AG04450 (cell line): ENCODE measurements at places on chromosomes 11 and 22.

- DNase-seq = no peak
Measured at GRCh38 chr11:102361086-102362031, 14.3 kb downstream of the BIRC2 start.

DNA sequence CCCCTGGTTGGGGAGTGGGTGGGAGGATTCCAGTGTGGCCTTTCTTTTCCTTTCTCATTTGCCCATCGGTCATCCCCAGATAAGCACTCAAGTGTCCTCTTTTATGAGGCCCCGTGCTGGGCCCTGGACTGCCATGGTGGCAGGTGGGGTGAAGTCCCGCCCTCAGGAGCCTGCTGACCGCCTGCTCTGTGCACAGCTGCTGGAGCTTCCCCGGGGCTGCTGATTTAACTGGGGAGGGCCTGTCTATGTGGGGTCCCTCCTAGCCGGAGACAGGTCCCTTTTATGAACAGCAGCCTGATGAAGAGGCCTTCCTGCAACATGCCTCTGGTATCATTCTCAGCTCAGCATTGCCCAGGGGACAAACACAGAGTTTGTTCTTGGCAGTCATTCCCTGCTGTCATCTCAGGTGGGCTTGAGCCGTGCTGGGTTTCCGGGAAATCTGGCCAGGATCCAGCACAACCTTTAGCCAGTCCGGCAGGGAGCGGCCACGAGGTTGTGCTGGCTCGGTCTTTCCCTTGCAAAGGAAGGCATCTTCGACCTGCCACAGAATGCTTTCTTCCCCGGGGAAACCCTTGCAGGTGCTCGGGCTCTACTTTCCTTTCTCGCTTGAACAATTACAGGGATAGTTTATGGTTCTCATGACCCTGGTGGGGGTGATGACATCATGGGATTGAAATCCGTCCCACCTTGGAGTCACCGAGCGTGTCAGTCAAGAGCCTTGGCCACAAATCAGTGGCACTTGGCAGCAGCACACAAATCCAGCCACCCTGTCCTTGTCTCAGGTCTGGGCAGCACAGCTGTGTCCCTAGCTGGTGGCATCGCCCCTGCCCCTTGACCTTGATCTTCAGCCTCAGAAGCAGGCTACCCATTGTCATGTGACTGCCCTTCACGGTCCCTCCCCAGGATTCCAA lies 20.1 kb downstream of the ST14 start:
- DNase-seq = no peak

DNA sequence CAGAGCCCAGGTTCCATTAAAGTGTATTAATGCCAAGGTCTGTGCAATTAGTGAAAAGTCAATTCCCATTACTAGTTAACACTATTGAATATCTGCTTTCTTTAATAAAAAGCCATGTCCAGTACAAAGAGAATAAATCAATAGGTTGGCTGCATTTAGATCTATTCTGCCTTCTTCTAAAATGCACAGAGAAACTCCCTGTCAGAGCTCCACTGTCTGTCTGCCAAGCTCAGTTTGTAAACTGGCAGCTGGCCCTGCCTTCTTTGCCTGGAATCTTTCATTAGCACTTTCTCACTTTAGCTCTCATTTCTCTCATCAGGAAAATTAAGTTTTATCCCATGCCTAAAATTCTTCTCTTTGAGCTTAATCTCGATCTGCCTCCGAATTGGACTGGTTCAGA lies 35.6 kb downstream of the ARL14EP start:
- DNase-seq = no peak

DNA sequence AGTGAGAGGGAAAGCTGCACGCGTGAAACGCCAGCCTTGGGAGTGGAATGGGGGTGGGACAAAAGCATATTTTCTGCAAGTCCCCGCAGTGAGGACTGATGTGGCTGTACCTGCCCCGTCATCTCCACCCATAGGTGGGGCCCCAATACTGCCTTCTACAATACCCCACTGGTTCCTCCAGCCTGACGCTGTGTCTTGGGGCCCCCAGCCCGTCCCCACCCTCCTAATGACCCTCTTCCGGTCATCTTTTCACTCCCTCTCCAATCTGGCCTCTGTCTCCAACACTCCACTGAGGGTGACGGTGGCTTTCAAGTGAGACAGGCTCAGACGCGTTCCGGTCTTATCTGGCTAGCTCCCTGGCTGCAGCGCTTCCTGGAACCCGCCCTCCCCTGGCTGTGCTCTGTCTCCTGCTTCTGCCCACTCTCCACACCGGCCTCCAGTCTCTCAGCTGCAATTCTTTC lies 104.2 kb downstream of the MICAL3 start:
- no peak for DNase-seq

GRCh38 chr11:65491614-65492386 lies 7.0 kb upstream of the MALAT1 start:
- DNase-seq = no peak

- no peak for DNase-seq
Measured at GRCh38 chr22:32562401-32562800, 87.8 kb downstream of the FBXO7 start.

- no peak for DNase-seq
Measured at GRCh38 chr22:48885919-48886305, 941.8 kb downstream of the BRD1 start.

DNA sequence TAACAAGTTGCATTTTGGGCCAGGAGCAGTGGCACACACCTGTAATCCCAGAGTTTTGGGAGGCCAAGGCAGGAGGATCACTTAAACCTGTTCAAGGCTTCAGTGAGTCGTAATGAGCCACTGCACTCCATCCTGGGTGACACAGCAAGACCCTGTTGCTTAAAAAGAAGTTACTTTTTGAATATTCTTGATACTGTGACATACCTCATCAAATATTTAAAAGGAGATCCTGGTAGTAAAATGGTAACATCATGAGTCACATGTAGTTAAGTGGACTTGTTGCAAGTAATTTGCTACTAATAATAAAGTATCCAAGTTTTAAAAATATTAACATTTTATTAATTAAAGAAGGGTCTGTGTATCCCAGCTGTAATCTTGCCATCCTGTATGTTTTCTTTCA lies 18.3 kb downstream of the HMGXB4 start:
- DNase-seq = no peak

DNA sequence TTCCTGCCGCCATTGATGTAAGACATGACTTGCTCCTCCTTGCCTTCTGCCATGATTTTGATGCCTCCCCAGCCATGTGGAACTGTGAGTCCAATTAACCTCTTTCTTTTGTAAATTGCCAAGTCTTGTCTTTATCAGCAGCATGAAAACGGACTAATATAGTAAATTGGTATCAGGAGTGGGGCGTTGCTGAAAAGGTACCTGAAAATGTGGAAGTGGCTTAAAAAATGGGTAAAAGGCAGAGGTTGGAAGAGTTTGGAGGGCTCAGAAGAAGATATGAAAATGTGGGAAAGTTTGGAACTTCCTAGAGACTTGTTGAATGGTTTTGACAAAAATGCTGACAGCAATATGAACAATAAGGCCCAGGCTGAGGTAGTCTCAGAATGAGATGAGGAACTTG lies 89.7 kb downstream of the RSF1 start:
- no peak for DNase-seq

GRCh38 chr22:17192186-17192585 lies 27.0 kb downstream of the ADA2 start:
- no peak for DNase-seq

- DNase-seq = no peak
Measured at GRCh38 chr11:69948256-69949141, 129.3 kb upstream of the FGF3 start.

GRCh38 chr11:87355596-87355995 lies 317.9 kb downstream of the TMEM135 start:
- DNase-seq = no peak

DNA sequence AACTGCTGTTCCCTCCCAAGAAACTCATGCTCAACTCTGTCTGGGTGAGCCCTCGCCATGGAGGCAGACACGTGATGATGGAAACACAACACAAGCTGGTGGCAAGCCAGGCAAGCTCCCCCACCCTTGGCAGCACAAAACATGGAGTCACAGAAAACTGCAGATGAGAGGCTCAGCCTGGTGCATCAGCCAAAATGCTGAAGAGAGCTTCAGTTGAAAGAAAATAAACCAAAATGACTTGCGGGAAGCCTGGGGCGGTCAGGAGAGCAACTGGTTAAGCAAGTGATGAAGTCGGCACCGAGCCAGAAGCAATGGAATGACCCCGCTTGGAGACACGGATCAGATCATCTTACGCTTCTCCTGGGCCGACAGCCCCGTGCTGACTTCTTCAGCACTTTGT lies 68.3 kb downstream of the C11orf58 start:
- DNase-seq = peak; percentile 29

DNA sequence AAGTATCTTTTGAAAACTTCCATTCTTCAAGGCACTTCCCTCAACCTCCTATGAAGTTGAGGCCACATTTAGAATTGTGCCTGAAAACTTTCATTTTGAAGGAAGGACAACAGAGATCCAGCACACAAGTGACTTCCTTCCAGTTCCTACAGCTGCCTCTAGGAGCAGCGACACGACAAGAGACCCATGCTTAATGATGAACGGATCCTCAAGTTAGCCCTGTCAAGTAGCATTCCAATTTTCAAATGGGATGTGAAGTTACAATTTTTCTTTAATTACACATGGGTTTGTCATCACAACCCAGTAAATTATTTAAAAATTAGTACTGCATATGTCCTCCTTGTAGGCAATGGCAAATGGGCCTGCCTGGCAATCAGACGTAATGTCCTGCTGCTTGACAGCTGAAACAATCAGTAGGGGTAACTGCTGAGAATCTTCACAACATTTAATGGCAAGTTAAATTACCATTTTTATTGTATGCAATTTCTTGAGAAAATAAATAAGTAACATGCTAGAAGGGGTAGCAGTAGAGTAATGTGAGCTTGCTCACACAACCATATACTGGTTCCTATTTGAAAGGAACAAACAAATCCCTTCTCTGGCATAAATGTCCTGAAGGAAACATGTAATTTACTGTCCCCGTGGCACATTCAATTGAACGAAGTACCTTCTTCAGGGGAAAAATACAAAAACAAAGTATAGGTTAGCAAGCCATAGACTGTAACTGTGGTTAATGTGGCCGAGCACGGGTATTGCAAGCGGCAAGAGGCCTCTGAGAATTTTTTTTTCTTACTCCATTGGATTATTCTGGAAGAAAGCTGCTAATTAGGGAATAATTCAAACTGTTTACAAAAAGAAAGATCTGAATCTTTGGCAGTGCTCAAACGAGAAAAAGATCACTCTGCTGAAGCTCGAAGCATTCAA lies 288.3 kb downstream of the CADM1 start:
- DNase-seq = no peak

- no peak for DNase-seq
Measured at GRCh38 chr11:118634431-118635236, 27.2 kb downstream of the PHLDB1 start.

DNA sequence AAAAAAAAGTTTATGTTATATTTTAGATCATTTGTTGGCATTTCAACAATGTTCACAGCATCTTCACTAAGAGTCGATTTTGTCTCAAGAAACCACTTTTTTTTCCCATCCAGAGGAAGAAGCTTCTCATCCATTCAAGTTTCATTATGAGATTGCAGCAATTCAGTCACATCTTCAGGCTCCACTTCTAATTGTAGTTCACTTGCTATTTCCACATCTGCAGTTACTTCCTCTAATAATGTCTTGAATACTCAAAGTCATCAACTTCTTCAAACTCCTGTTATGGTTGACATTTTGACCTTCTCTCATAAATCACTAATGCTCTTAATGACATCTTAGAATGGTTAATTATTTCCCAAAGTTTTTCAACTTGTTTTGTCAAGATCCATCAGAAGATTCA lies 61.3 kb upstream of the CHORDC1 start:
- DNase-seq = no peak

DNA sequence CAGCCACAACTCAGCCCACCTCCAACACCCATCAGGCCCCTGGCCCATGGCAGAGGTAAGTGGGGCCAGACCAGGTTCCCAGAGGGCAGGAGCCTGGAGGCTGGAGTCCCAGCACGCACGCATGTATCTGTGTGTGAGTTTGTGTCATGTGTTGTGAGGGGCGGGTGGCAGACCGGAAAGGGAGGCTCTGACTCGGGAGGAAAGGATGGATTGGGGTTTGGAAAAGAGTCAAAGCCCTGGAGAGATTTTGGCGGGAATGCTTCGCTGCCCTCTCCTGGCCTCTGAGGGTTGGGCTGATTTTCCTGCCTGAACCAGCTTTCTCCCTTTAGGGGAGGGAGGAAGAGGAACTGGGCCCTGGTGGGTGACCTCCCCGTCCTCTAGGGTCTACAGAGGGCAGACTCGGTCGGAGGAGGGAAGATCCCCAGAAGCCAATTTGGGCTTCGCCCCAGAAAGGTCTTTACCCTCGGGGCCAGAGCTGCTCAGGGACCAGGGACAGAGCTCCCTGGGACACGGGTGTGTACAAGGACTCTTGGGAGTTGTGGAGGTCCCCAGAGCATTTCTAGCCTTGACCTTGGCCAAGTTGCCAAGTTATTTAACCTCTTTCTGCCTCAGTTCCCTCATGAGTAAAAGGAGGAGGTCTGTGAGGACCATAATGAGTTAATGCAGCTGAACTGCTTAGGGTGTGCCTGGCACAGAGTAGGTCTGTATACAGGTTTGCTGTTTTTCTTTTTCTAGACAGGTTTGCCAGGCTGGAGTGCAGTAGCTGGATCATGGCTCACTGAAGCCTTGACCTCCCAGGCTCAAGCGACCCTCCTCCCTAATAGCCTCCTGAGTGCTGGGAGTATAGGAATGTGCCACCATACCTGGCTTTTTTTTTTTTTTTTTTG lies 6.9 kb downstream of the C11orf68 start:
- no peak for DNase-seq

- no peak for DNase-seq
Measured at GRCh38 chr22:38718414-38718813, 12.7 kb downstream of the GTPBP1 start.

DNA sequence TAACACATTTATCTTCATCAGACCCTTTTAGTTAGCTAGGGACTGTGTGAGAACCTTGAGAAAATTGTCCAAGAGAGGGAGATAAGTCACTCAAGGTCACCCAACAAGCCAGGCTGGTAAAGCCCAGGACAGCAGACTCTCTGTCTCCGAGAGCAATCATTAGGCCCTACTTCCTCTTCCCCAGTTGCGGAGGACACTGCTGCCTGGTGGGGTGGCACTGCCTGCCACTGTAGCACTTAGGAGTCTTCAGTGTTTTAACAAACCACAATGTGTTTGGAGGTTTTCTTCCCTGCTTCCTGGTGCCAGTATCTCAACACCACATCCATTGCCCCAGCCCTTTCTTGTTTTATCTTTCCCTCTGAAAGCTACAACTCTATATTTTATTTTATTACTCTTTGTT lies 132.1 kb upstream of the LDLRAD3 start:
- no peak for DNase-seq

- DNase-seq = no peak
Measured at GRCh38 chr11:34865261-34865660, 50.9 kb downstream of the APIP start.

- DNase-seq = no peak
Measured at GRCh38 chr22:31323578-31324550, 22.3 kb downstream of the PATZ1 start.

DNA sequence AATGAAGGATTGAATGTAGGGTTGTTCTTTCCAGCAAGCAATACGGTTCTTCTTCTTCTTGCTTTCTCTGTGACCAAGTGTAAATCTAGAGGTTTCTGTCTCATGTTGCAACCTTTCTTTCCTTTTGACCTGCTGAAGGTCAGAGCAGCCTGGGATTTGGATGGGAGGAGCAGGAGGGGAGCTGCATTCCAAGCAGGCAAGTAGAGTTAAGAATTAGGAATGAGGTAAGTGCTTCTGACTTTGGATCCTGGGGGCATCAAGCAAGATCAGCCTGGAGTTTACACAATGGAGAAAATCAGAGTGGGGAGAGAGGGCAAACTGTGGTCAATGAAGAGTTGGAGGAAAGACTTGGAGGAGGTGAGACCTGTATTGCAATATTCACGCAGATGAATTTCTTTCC lies 225.6 kb upstream of the ZBED5 start:
- no peak for DNase-seq
